H4 (cell line): ENCODE measurements at places on chromosomes 6 and 20. TPM values are rescaled to one million over a fixed set of nuclear protein-coding genes. Genes with fewer than 3 reads are reported as not detected.

ERGIC3 gene
- total RNA-seq: 503 and 555 TPM in 2 replicates

MTFR2 gene
- 2.1 and 4.5 TPM in 2 replicates for total RNA-seq

HLA-DRB5 gene
- total RNA-seq: not detected in 2 replicates

TNFRSF21 gene
- total RNA-seq: 6.1 and 7.7 TPM in 2 replicates

CAGE1 gene
- total RNA-seq: not detected in 2 replicates

MAS1L gene
- total RNA-seq: not detected in 2 replicates

DNA sequence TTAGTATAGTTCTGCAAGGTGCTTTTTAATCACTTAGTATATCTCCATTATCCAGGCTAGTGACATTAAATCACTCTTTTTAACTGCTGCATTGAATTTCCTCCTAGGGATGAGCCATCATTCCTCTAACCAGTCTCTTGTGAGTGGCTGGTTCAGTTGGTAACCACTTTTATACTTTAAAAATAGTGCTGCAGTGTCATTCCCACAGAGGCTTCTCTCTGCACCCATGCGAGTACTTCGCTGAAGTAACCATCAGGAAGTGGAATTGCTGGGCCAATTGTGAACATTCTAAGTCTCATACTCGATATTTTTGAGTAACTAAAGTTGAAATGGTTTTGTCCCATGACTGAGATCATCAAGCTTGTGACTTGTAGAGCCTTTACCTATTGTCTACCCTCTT lies 2.1 kb downstream of the BTN3A2 start:
- DNase-seq: no peak

DNA sequence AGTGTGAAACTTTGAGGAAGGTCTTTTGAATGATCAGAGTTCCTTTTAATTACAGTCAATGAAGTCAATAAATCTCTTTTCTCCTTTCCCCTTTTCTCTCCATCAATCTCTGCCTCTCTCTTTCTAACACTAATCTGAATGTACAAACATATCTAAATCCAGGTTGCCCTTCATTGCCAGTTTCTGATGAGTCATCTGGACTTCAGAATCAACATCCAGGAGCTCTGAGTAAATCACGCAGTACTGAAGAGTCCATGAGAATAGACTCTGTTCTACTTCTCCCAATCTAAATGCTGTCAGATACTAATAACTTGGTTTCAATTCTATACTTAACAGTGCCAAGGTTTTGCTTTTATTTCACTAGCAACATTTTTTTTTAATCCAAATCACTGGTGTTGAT lies 238.7 kb upstream of the THEMIS start:
- peak; percentile 21 for DNase-seq

- DNase-seq: peak; percentile 51
These were observed at the start of gene SDC4 for GRCh38 chr20:45347936-45348778. Gene SDC4 (minus strand): TSS chr20:45348424. CDS start chr20:45348384, 40 bp downstream.

DNA sequence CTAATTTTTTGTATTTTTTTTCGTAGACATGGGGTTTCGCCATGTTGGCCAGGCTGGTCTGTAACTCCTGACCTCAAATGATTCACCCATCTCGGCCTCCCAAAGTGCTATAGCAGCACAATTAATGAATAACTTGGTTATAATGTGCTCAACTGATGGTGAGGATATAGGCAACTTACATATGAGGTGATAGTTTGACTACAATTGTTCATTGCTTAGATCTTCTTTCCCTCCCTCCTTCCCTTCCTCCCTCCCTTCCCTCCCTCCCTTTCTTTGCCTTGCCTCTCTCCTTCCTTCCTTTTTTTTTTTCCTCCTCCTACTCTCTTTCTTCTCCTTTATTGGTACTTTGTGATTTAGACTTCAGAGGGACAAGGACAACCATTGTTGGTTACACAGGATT lies 151.2 kb downstream of the RNF144B start:
- no peak for DNase-seq

DNA sequence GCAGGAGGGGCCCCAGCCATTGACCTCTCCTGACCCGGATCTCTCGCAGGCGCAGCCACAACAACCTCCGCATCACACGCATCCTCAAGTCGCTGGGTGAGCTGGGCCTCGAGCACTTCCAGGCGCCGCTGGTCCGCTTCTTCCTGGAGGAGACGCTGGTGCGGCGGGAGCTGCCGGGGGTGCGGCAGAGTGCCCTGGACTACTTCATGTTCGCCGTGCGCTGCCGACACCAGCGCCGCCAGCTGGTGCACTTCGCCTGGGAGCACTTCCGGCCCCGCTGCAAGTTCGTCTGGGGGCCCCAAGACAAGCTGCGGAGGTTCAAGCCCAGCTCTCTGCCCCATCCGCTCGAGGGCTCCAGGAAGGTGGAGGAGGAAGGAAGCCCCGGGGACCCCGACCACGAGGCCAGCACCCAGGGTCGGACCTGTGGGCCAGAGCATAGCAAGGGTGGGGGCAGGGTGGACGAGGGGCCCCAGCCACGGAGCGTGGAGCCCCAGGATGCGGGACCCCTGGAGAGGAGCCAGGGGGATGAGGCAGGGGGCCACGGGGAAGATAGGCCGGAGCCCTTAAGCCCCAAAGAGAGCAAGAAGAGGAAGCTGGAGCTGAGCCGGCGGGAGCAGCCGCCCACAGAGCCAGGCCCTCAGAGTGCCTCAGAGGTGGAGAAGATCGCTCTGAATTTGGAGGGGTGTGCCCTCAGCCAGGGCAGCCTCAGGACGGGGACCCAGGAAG lies 4.5 kb upstream of the COL9A3 start:
- DNase-seq: no peak

DNA sequence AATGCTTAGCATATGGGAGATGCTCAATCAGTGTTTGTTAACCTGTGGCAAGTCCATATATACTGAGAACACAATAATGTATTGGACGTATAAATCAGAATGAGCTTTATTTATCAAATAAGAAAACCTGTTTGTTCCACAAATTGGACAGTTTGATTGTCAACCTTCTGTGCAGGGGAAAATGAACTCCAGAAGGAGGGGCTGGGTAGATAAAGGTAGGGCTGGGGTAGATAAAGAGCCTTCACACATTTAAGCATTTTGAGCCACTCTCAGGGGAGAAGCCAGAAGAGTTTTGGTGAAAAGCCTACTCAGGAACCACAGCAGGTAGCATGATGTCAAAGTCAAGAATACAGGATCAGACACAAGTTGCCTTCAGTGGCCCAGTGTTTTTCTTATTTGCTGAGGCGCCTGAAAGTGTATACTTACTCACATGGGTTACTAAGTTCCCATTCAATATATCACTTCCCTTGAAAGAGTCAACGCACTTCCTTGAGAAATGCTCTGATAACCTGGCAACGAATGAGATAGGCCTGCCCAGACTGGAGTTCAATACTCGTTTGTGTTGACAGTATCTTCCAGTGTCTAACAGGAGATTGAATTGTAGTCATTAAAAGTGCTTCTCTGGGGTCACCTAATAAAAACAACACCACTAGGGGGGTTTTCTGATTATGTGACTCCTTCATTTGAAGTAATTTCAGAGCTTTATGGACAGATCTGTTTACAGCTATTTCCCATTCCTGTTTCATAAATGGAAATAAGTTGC lies 263.9 kb upstream of the CITED2 start:
- DNase-seq: no peak
